ENCODE measurements at places on chromosomes 1 and 21.

- DNase-seq, result peak; percentile 18
Observed at GRCh38 chr1:51214615-51215131, 21.4 kb upstream of the RNF11 start.

DNA sequence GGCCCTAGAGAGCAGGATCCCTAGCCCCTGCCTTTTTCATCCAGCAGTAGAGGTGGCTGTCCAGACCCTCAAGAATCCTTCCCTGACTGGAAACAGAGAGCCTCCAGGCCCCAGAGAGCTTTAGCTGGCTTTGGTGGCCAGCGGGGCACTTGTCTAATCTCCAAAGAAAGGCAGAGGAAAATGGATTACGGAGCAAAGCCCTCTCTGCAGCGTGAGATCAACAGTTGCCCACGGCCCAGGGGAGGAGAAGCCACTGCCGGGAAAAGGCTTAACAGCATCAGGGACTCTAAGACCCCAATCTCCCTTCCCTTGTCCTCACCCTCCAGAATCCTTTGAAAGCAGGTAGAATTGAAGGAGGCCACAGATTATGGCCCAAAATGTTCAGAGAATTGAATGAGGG lies 35.8 kb upstream of the GRIK3 start:
- no peak for DNase-seq

- no peak for DNase-seq
Observed at GRCh38 chr1:150997949-150998348, 8.8 kb downstream of the MINDY1 start.

GRCh38 chr21:29163341-29164115 lies 33.1 kb downstream of the MAP3K7CL start:
- no peak for DNase-seq

- DNase-seq, result peak; percentile 21
Observed at GRCh38 chr1:17826165-17826488, 71.0 kb downstream of the ACTL8 start.

DNA sequence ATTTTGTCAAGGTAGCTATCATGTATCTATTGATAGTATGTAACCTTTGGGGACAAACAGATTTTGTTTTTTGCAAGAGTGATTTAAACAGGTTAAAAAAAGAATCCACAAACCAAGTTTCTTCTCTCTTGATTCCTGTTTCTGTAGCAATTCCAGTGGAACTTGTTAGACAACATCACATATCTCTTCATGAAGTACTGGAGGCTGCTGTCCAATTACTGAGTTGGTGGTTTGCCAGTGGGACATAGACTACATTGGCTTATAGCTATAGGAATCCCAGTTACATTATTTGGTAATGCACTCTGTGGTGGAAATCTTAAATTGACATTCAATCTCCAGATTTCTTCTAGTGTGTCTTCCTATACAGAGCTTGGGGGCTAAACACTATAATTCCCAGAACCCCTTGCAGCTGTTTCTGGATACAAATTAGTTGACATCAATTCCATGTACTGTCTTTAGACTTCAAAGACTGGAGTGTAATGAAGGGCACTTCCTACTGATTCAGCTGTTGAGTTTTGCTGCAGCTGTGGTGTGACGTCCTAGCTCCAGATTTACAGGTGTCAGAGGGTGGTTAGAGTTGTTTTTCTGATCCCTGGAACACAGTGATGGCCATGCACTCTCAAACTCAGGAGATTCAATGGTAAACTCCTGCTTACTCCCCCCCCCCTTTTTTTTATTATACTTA lies 29.4 kb upstream of the GCLM start:
- no peak for DNase-seq

DNA sequence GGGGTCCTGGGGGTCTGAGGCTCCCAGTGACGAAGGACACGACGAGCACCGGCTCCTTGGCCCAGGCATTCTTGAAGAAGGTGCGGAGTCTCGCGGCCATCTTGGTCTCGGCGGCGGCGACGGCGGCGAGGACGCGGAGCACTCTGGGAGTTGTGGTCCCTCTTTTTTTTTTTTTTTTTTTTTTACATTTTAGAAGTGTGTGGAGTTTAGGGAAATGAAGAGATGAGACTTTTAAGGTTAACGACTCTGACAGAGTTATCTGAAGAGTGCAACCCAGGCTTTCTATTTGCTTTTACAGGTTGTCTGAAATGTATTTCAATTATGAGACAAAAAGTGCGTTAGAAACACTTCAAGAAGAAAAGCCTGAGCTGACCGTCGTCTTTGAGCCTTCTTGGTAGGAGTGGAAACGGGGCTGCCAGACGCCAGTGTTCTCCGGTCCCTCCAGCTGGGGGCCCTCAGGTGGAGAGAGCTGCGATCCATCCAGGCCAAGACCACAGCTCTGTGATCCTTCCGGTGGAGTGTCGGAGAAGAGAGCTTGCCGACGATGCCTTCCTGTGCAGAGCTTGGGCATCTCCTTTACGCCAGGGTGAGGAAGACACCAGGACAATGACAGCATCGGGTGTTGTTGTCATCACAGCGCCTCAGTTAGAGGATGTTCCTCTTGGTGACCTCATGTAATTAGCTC lies 9.7 kb downstream of the OR2B11 start:
- peak; percentile 25 for DNase-seq

DNA sequence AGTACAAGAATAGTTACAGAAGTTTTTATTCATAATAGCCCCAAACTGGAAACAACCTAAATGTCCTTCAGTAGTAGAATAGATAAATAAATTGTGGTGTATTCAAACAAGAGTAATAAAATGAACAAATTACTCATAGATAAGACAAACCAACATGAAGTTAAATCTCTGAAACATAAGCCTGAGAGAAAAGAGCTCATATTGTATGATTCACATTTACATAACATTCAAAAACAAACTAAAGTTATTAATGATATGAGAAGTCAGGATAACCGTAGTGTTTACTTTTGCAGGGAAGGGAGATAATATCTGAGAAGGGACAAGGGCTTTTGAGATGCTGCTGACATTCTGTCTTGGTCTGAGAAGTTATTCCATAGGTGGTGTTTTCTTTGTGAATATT lies 13.5 kb downstream of the STPG1 start:
- DNase-seq, result no peak

Data from activated CD4-positive, alpha-beta memory T cell treated with anti-CD3 and anti-CD28 coated beads, Interleukin-2, amount 10 ng/mL, durations not matched to agents 7 days and 5 days (primary cell).